Hematopoietic multipotent progenitor cell treated with erythropoietin and hydrocortisone succinate and interleukin-3 and kit ligand, for 8 days (in vitro differentiated cells): ENCODE measurements at places on chromosomes 11 and 22.

GRCh38 chr11:62394825-62395538 is 23.9 kb upstream of the SCGB1A1 start:
- DNase-seq: peak; percentile 87

- DNase-seq: no peak
These were observed 97.3 kb downstream of the COMMD9 start for GRCh38 chr11:36191941-36192340.

GRCh38 chr11:73983741-73984538 is 1.3 kb upstream of the UCP2 start:
- peak; percentile 41 for DNase-seq

DNA sequence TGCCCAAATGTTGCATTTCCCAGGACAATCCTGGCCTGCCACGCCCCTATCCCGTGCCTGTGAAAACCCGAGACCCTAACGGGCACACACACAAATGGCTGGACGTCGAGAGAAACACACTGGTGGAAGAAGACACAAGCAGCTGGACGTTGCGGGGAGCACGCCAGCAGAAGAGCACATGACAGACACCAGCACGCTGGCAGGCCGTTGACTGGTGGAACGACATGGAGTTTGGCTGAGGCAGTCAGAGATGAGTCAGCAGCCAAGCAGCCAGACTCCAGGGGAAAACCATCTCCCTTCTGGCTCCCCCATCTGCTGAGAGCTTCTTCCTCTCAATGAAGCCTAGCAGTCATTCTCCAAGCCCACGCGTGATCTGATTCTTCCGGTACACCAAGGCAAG is 606.7 kb upstream of the LRRC4C start:
- no peak for DNase-seq

DNA sequence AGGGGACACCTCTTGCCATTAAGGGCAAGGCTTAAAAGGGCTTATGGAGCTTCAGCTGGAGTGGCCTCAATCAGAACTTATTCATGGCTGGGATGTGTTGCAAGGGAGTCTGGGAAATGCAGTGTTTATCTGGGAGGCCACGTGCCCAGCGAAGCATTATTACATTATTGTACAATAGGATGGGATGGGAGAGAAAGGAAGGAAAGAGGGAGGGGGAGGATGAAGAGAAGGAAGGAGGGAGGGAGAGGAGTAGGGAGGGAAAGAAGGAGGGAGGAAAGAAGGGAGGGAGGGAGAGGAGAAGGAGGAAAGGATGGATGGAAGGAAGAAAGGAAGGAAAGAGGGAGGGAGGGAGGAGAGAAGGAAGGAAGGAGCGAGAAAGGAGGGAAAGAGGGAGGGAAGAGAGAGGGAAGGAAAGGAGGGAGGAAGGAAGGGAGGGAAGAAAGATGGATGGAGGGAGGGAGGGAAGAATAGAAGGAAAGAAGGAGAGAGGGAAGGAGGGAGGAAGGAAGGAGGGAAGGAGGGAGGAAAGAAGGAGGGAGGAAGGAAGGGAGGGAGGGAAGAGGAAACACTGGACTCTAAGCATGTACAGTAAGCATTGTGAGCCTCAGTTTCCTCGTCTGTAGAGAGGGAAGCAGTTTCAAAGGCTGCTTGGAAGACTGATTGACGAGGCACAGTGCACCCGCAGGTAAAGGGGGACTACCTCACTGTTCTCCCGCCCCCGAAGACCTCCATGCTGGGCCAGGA is 62.2 kb downstream of the MYEOV start:
- no peak for DNase-seq

DNA sequence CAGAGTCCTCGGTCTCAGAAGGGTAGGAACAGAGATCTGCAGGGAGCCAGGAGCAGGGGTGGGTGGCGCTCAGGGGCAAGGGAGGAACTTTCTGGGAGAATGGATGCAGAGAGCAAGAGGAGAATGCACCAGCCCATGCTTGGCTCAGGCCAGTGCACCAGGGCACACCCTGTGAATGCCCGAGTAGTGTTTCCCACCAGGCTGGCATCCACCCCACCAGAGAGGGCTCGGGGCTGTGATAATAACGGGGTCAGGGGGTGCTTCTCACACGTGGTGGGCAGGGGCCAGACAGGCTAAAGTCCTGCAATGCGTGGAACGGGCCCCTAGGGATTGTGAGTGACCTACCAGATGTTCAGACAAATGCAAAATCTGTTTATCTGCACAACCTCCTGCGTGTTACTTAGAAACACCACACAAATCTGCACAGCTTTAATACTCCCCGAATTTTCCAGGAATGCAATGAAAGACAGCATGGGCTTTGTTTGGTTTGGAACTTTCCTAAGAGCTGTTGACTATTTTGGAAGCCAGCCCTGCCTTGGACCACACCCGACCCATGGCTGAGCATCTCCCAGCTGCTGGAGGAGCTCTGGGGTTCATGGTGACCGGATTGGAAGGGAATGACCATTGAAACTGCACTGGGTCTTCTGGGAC is 368.3 kb downstream of the SHANK2 start:
- no peak for DNase-seq

- DNase-seq: no peak
These were observed 562.4 kb downstream of the OPCML start for GRCh38 chr11:132969892-132970291.

GRCh38 chr11:93536101-93536861 is 6.9 kb downstream of the SMCO4 start:
- DNase-seq: no peak

DNA sequence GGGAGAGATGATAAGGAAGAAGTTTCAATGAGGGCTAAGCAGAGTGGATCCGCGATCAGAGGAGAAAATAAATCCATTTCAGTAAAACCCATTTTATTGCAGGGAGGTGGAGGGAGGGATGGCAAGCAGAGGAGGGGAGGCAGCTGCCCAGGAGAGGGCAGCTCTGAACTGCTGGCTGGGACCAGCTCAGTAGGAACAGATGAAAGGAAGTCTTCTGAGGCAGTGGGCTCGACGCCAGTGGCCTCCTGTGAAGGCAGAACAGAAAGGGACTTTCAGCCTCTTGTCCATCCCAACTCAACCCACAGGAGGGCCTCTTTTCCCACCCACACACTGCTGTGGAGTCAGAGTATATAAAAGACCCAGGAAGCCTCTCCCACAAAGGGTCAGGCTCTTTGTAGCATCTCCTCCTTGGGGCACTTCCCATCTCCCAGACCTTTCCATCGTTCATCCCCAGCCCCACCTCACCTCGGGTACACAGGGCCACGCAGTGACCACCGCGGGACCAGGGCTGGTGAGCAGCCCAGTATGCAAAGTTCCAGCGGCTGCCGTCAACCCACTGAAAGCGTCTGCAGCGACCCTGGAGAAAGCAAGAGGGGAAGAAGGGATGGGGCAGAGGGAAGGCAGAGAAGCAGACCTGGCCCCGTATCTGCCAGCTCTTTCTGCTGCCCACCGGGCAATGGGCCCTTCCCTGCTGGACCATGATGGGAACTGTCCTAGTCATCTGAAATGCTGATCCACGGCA is 3.0 kb downstream of the PRG2 start:
- peak; percentile 80 for DNase-seq

- no peak for DNase-seq
These were observed 25.4 kb downstream of the ADAMTS15 start for GRCh38 chr11:130473795-130474377.
